Globus pallidus (tissue), 1 donor: ENCODE measurements at places on chromosomes 3 and 15.

DNA sequence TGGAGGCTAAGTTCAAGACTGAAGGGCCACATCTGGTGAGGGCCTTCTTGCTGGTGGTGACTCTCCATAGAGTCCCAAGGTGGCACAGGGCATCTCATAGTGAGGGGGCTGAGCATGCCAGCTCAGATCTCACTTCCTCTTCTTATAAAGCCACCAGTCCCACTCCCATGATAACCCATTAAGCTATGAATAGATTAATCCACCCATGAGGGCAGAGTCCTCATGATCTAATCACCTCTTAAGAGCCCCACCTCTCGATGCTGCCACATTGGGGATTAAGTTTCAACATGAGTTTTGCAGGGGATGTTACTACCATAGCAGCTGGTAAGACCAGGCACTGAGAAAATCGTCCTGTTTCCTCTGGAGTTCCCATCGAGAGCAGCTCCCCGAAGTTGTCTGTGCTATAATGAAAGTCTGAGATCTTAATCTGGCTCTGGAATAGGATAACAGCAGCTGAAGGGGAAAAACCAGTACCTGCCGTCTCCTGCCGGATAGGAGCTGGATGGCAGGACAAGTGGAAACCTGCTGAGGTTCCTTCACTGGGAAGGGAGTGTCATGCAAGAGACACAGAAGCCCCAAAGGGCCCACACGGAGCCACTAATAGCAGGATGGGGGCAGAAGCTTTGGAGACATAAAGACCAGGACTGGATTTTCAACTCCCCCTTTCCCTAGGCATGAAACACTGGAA, 79.5 kb upstream of the EPHB3 start:
- no peak for DNase-seq

GRCh38 chr3:24943961-24944360, 449.3 kb upstream of the THRB start:
- DNase-seq, result no peak

DNA sequence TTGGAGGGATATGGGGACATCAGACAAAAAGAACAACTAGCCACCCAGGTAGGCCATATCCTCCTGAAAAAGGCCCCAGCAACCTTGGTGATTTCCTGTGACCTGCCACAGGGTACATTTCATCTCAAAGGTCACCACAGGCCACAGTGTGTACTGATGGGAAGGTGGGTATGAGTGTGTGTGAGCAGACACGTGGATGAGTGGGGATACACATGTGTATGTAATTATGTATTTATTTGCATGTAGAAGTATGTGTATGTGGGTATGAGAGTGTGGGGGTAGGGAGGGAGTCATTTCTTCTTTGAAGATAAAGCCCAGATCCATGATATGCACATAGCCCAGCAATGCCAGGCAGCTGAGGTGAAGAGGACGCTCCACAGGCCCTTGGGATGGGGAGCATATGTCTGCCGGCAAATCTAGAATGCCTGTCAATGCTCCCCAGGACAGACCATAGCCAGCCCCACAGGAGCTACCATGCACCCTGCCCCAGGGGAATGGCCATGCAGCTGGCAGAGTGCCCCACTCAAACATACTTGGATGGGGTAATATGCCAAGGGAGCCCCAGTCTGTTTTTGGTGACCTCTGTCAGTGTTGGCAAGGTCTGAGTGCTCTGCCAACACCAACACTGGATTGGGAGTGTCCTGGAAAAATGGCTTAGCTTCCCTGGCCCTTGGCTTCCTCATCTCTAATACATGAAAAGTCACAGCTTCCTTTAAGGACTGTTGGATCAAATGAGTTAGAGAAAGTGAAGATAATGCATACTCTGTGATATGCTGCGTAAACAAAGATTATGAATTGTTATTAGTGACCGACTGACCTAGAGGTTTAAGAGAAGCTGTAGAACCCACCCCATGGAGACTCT, 42.4 kb downstream of the RAB6B start:
- no peak for DNase-seq

DNA sequence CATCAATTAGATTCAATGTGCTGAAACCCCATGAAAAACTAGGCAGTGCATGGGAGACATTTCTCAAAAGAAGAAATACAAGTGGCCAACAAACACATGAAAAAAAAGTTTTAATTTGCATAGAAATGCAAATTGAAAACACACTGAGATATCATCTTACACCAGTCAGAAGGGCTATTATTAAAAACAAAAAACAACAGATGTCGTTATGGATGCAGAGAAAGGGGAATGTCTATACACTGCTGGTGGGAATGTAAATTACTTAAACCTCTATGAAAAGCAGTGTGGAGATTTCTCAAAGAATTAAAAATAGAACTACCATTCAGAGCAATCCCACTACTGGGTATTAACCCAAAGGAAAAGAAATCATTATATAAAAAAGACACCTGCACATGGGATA, 98.7 kb downstream of the CCNL1 start:
- DNase-seq, result no peak

GRCh38 chr3:69855436-69856162, 116.3 kb downstream of the MITF start:
- peak; percentile 73 for DNase-seq

DNA sequence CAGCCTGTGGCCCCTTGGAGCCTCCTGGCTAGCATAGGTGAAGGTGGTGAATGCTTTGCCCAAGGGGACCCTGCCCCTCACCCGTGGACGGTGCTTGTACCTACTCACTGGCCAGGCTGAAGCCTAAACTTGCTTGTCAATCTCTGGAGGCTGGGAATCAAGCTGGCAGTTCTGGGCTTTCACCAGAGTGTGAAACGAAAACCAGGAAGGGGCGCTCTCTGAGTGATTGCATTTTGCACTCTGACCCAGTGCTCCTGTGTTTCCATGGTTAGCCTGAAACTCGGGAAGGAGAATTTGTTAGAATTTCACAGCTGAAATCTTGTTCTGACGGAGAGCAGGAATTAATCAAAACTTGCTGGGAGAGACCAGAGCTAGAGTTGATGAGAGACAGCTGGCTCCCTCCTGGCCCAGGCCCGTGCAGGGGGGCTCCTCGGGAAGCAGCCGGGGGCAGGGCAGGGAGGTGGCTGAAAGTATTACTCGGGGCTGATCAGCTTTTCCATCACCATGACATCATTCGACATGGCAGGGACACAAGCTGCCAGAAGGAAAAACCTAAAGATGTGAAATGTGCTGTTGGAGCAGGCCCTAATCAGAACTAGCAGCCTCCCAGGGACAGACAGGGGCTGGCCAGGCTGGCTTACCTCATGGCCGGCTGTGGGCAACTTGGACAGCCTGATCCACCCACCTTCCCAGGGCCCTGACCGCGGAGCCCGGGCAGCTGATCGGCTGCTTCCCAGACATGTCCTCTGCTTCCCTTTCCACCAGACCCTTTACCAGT, 323.6 kb upstream of the CTDSPL start:
- DNase-seq, result no peak

- DNase-seq, result no peak
Observed at GRCh38 chr15:80733460-80733859, 38.4 kb downstream of the ABHD17C start.
